CD4-positive, alpha-beta T cell treated with Interleukin-6 at 100 ng/mL for 8 hours (primary cell): ENCODE measurements at places on chromosomes 4 and X.

- no peak for DNase-seq
Observed at GRCh38 chrX:29012867-29013266, 425.6 kb downstream of the IL1RAPL1 start.

DNA sequence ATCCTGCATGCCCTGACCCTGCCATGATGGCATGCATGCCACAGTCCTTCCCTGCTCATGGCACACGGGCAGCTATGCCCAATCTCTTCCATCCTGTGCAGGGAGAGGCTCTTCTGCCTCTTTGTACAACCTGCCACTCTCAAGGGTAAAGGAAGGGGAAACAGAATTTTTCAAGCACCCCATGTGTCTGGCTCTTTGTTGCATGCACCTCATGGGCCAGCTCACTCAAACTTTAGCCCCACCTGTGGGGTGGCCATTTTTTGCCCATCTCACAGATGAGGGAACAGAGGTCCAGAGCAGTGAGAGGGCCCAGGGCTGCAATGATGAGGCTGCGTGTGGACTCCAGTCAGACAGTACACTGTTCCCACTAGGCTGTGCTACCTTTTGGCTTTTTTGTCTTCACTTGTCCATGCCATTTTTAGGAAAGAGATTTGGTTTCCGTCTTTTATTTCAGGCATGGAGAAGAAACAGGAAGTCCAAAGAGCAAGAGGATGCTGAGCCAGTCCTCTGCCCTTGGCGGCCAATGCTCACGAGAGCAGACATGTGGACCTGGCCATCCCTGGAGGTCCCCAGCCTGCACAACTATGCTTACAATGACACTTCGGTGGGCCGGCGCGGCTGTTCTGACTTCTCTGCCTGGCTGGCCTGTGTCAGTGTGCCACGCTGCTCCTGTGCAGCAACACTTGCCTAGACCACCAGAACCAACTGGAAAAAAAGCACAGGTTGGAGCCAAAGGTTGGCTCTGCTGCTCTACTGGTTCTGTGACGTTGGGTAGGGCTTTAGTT is 45.6 kb downstream of the NSG1 start:
- DNase-seq: no peak

GRCh38 chr4:53009824-53010223 is 147.7 kb downstream of the RASL11B start:
- DNase-seq: no peak

- DNase-seq: no peak
Observed at GRCh38 chrX:37757082-37757481, 22.8 kb upstream of the CYBB start.
